ENCODE measurements at places on chromosomes 4 and X.

- DNase-seq = no peak
Observed at GRCh38 chr4:103996637-103997036, 276.9 kb upstream of the TACR3 start.

DNA sequence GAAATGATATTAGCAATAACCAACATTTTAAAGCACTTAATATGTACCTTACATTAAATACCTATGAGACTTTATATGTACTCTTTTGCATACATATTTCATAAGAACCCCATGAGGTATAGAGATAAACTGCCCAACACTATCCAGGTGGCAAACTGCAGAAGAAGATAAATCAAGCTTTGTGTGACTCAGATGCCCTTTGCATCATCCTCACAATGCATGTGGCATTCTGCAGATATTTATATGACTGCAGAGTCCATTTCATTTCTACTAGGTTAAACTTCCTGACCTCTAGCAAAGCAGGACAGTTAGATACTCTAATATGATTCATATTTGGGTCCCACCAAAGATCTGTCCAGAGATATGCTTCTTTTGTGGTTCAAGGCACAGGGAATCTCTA is 85.6 kb upstream of the RASGEF1B start:
- DNase-seq = no peak

- DNase-seq = no peak
Observed at GRCh38 chrX:37453821-37454220, 104.7 kb downstream of the PRRG1 start.

GRCh38 chr4:35526456-35526855 is 717.9 kb downstream of the ARAP2 start:
- no peak for DNase-seq

- peak; percentile 90 for DNase-seq
Observed at GRCh38 chr4:61493470-61493869, 293.3 kb downstream of the ADGRL3 start.

DNA sequence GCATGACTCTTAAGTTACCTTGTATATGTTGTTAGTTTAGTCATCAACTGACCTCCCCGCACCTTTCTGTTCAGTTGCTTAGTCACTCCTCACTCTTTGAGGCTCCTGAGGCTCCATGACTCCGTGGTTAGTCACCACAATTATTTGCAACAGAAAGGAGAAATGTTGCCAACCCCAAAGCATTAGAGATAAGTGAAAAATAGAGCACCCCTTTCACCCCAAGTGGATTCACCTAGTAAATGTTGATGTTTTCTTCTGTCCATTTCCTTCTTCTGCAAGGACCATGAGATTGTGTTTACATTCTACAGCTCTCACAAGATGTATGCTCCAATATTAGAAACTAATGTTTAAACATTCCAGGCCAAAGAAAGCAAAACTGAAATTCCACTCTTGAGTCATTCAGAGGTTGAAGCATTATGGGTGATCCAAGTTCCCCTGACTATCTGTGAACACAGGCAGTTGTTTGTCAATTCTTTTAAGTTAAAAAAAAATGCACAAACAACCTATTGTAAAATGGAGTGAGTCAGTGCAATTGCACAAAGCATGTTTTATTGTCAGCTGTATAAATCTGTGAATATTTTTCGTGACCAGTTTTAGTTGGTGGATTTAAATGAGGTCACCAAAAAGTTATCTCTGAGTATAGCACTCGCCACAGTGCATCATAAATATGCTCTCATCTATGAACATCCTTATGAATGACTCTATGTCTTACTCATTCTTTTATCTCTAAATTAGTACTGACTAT is 552.4 kb upstream of the MAGEB2 start:
- DNase-seq = no peak

DNA sequence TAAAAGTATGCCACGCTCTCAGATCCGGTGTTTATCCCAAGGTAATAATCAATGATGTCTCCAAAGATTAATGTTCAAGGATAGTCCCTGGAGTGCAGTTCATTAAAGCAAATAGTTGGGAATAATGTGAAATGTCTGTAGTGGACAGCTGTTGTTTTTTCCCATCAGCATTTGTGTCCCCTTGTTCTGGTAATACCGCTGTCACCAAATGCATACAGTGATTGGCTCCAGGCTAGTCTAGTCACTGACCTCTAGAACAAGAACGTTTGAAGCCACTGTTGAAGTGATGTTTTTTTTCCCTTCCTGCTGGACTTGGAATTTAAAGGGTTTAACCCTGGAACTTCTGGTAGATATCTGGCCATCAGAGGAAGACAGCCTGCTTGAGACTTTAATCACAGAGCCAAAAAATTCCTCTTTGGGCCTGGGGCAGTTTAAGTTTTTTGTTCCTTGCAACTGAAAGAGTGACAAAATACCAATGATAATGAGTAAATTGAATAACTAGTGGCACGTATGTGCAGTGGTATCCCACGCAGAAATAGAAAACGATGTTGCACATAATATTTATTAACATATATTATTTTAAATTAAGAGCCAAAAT is 30.6 kb downstream of the HSD17B11 start:
- DNase-seq = no peak

GRCh38 chrX:37820646-37821045 is 26.7 kb downstream of the DYNLT3 start:
- no peak for DNase-seq

DNA sequence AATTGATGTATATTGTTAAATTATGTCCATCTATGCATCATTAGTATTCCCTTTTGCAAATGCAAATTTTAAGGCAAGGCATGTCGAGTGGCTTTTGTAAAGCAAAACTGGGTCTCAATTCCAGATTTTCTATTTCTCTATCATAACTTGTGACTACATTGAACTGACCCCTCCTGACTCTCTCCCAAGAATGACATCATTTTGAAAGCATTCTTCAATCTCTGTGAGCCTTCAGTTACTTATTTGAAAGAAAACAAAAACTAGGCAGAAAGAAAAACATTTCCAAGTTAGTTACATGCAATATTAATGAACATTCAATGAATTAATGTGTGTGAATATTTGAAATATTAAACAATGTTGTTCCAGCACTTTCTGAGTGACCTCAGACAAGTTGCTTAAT is 314.3 kb upstream of the CLNK start:
- DNase-seq = no peak

GRCh38 chr4:40515398-40516293 is 114.0 kb downstream of the RBM47 start:
- no peak for DNase-seq

- DNase-seq = peak; percentile 53
Observed at GRCh38 chr4:157992038-157992705, 180.7 kb downstream of the GASK1B start.

DNA sequence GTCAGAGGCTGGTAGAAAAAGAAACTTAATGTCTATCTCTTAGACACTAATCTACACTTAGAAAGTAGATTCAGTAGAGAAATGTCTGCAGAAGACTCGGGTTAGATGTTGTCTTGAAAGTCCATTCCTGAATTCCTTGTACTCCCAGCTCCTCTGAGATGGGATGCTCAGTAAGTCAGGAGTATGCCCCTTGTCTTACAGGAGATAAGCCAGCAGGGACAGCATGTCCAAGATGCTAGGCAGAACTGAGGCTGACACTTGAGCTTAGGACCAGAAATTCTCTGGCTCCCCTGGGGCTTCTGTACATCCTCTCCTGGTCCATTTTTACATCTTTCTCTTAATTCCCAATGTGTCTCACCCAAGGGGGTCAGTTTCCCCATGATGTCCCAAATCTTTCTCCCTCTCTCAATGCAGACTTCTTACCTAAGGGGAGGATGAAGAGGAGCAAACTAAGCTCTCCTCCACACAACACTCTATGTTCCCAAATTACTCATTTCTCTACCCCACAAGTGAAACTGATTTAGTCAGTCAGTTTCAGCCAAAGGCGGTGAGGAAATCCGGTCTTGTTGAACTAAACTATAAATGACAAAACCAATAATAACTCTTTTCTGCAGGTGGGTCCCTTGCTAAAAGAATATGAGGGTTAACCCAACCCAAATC is 558.2 kb upstream of the DIPK2B start:
- no peak for DNase-seq

- no peak for DNase-seq
Observed at GRCh38 chrX:73398185-73398914, 48.5 kb upstream of the CDX4 start.

DNA sequence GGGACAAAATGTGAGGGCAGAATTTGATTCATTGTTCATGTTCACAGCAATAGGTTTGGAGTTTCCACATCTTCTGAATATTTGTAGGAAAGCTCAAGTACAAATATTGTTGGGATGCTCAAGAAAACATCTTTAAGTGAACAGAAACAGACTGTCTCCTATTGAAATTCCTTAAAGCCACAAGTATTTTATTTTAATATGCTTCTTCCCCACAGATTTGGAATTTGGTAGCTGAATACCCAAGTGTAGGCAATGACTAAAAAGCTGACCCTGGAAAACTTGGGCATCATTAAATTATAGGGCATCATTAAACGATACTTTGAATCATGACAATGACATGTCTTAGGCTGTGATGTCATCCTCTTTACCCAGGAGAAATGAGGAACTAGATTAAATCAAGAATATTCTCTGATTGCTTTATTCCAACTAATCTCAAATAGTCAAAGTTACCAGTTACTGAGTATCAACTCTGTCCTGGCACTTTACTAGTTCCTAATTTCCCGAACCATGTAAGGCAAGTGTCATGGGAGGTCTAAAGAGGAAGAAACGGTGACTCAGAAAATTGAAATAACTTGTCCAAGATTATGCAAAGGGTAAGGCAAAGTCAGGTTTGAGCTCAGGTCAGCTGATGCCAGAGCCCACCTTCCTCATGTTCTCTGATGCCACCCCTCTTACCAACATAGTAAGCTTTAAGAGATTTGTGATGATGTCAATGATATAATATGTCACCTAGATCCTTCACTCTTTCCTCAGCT is 223.1 kb upstream of the LEF1 start:
- DNase-seq = no peak

GRCh38 chr4:15250021-15250441 is 177.8 kb upstream of the C1QTNF7 start:
- DNase-seq = no peak

- DNase-seq = peak; percentile 86
Observed at GRCh38 chr4:24472514-24473308, 111.6 kb downstream of the DHX15 start.

- no peak for DNase-seq
Observed at GRCh38 chr4:155134136-155134535, 74.3 kb upstream of the NPY2R start.

DNA sequence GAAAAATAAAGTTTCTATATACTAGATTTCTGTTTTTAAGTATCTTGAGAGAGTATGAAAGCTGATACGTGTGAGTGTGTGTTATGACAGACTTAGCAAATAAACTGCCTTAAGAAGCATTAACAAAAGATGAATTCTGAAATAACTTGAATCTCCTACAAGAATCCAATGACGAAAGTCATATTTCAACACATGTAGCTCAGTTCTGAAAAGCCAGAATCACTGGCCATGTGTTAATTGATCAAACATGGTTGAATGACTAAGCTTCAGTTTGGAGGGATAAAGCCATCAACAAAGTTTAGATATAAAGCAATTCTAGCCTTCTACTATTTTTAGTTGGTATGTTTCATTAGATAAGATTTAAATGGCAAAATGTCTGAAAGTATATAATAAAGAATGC is 88.5 kb upstream of the ETNPPL start:
- no peak for DNase-seq

GRCh38 chr4:25567253-25567652 is 88.4 kb upstream of the SLC34A2 start:
- DNase-seq = no peak

DNA sequence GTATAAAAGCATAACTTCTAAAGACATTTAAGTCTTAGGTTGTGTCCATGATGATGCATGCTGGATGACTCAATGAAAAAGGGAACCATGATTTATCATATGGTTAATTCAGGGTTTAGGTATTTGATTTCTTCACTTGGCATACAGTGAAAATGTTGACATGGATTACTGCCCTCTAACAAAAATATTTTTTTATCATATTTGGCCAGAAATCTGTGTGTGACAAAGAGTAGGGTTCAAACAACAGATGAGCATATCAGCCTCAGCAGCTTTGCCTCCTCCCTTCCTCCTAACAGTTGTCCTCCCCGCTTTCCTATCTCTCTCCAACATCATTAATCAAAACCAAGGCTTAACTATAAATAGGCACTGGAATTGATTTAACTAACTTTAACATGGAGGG is 46.3 kb downstream of the ARHGAP6 start:
- DNase-seq = no peak

DNA sequence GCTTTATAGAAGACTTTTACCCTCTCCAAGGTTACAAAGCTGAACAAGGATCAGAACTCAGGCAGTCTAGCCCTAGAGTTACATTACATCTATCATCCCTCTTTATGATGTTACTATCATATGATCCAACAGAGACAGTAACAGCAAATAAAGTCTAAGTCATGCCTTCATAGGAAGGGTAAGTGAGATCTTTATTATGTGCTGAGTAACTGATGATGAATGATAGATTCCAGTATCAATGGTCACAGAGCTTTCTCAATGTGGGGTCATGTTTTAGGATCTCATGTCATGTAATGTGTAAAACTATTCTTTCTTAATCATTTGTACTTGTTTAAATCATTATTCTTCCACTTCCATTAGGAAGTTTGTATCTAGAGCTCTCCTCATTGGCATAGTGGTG is 22.8 kb downstream of the ELOVL6 start:
- DNase-seq = no peak

GRCh38 chr4:89298155-89298554 is 9.4 kb downstream of the GPRIN3 start:
- no peak for DNase-seq

GRCh38 chr4:52595001-52595400 is 64.1 kb downstream of the USP46 start:
- peak; percentile 43 for DNase-seq

DNA sequence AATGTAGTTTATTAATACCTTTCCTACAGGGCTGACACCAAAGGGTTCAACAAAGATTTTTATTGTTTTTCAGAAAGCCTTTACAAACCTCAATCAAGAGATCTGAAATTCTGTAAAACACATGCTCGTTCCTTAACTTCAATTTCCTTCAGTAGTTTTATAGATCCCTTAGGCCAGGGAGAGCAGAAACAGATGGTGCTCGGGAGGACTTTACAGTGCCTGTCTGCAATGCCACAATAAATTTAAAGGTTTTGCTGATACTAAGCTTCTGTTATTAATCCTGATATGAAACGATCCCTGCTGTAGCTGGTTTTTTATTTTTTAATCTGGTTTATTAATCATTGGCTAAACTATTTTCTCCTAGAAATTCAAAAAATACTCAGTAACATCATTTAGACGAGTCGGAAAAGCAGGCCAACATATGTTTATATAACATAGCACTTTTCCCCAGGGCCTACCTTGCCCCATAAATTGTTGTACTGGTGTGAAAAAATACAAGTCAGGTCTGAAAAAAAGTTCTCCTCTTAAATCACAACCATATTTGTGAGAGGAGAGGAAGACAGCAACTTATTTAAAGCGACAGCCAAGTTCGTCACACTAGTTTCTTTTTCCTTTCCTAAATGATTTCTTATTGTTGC is 39.8 kb downstream of the SHISA3 start:
- no peak for DNase-seq

GRCh38 chrX:45196701-45197100 is 4.0 kb downstream of the DIPK2B start:
- DNase-seq = no peak

DNA sequence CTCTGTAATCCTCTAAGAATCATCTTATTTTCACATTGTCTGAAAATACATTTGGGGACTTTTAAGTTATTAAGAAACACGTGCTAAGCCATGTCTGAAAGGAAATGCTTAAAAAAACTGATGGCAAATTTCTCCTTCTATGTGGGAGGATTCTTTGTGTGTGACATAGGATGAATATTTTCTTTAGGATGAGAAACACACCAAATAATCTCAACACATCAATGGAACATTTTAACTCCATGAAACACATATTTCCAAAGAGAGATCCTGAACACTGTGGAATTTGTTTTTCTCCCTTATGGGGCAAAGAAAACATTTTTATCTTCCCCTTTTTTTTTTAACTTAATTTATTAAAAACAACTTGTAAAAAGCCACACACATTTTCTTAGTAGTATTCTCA is 153.8 kb upstream of the ANKRD50 start:
- DNase-seq = no peak

Measured in NCI-H2081 (cell line).